Stimulated activated CD4-positive, alpha-beta T cell treated with anti-CD3 and anti-CD28 coated beads, TNF-alpha, amount 100 ng/mL, for 4 hours (primary cell): ENCODE measurements at places on chromosomes 6 and 20.

GRCh38 chr20:19348582-19348981 is 136.1 kb downstream of the SLC24A3 start:
- no peak for DNase-seq

- DNase-seq = no peak
Measured at GRCh38 chr20:8400486-8400885, 268.4 kb downstream of the PLCB1 start.

- no peak for DNase-seq
Measured at GRCh38 chr6:2725999-2726567, 24.6 kb downstream of the MYLK4 start.

DNA sequence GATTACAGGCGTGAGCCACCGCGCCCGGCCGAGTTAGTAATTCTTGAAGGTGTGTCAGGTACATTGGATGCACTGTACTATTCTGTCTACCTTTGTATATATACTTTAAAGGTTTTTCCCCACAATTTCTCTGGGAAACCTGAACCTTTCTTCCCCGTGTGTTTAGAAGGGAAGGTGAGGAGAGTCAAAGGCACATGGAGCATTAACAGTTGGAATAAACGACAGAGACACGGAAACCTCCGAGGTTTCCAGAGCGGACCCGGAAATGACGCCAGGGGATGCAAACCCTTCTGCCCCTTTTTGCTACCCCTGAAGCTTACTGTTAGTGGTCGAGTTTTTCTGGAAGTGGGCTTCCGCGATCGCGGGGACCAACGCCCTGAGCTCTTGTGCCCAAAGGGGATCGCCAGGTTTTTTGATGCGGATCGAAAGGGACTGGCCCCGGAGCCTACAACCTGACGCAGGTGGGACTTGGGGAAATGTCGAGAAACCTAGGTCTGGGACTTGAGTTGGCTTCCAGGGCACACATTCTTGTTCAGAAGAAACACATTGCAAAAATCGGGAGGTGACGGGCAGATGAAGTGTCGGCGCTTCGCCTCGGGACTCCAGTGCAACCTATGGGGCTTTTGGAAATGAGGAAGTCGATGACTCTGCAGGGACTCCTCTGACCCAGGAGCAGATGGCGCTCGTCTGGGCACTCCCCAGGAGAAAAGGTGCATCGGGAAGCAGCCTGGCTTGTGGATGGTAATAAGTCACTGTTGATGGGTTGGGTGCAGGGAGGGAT is 218.2 kb downstream of the OR2B2 start:
- no peak for DNase-seq

GRCh38 chr6:90000864-90001731 is 106.8 kb downstream of the GJA10 start:
- no peak for DNase-seq

GRCh38 chr6:75882734-75883133 is 133.7 kb downstream of the MYO6 start:
- DNase-seq = no peak

DNA sequence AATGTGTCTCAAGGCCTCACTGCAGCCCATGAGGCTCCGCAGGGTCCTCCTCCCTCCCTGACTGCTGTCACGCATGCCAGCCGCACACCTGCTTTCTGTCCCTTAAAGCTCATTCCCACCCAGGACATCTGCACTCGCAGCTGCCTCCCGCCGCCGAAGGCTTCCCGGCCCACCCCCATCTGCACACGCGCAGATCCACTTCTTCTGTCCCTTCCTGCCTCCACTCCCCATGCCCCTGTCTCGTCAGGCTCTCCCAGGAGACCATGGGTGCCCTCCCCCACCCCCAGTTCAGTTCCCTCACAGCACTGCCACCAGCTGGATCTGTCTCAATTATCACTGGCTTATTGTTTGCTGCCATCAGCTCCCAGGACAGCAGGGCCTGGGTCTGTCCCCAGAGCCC is 63.0 kb downstream of the RIPOR3 start:
- no peak for DNase-seq

DNA sequence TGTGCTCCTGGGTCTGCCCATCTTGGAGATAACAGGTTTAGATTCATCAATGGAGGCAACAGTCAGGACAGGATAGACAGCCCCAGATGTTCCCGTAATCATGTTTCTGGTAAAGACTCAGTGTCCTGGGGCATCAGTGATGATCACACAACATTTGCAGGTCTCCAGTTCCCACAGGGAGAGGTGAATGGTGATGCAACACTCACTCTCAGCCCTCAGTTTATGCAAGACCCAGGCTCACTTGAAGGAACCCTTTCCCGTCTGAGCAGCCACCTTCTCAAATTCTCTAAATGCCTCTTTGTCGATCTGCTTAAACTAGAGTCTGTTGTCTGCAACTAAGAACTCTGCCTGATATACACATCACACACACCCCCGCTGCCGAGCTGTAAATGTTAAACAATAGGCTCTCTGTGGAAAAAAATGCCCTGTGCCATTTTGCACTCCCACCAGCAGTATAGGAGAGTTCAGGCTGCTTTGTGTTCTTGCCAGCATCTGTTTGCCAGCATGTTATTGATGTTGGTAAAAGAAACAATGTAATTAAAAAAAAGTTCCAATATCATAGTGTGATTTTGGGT is 30.1 kb upstream of the SCP2D1 start:
- no peak for DNase-seq

GRCh38 chr6:111201764-111202163 is 114.5 kb downstream of the SLC16A10 start:
- no peak for DNase-seq

- no peak for DNase-seq
Measured at GRCh38 chr20:48704761-48705160, 123.0 kb downstream of the PREX1 start.

GRCh38 chr6:4360920-4361319 is 225.5 kb upstream of the ECI2 start:
- DNase-seq = no peak

DNA sequence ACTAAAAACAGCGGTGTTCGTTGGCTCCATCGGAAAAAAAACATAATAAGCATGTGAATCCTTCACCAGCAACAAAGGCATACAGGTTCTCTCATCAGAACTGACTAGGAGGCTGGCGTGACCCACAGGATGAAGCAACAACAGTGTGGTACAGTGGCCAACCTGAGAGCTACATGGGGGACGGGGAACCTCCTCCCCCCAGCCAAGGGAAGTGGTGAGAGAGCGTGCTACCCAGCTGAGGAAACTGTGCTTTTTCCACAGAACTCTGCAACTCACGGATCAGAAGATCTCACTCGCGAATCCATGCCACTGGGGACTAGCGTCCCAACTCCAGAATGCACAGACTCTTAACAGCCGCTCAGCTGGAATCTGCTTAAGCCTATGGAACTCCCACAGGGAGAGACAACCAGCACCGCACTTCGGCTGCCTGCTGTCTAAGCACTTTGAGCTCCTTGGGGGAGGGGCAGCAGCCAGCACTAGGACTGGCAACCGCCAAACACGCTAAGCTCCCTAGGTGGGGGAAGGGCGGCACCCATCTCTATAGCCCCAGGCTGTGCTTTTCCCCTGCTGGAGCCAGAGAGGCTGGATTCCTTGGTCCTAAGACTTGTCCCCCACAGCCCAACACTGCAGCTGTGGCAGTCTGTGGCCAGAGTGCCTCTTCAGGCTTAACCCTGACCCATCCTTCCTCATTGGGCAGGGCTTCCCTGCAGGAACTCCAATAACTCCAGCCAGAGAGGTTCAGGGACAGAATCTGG is 538.3 kb upstream of the BTBD3 start:
- DNase-seq = no peak

DNA sequence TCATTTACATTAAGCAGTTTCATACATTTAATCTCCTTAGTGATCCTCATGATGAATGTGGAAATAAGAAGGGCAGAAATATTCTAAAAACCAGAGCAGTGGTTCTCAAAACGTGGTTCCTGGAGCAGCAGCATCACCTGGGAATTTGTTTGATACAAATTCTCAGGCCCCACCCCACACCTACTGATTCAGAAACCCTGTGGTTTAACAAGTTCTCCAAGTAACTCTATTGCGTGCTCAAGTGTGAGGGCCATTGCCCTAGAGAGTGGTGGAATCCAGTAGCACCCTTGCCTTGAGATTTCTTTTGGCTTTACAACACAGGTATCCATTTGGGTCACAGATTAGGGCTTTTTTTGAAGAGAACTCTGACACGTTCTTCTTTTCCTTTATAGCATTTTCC is 354.6 kb upstream of the FLRT3 start:
- DNase-seq = no peak

- DNase-seq = peak; percentile 81
Measured at GRCh38 chr6:159761873-159762680, at the start of gene ACAT2. TSS of gene ACAT2 (plus strand) at chr6:159762045. CDS start at chr6:159762088, 43 bp downstream.

DNA sequence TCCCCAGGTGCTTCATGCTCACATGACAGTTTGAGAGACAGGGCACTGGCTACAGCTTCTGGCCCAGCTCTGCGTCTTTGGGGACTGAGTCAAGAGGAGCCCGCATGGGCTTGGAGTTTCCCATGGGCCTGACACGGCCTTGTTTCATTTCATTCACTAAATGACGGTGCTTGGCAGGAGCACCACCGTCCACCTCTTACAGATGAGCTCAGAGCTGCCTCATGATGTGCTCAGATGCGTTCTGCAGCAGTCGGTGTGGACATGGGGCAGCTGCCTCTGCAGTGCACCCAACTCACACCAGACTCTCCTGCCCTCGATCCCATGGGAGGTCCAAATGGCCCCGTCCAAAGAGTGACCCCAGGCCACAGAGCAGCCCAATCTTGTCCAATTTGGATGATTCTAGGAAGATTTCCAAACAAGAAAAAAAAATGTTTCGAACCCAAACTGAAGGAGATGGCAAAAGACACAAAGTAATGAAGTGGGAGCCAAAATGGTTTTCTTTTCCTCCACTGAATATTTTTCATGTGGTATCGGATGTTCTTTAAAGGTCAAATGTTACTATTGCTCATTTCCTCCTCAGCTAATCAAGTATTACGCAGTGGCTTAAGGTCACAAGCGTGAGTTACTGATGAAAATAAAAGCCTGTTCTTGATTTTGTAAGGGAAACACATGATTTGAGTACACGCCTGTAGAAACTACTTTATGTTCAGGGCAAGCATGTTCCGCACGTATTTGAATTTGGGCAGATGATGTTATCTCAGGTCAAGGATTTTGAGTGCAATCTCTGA is 524.2 kb downstream of the CDH26 start:
- no peak for DNase-seq

- DNase-seq = no peak
Measured at GRCh38 chr6:80439721-80440470, 333.4 kb downstream of the BCKDHB start.

- no peak for DNase-seq
Measured at GRCh38 chr6:113824411-113824810, 32.7 kb upstream of the MARCKS start.

DNA sequence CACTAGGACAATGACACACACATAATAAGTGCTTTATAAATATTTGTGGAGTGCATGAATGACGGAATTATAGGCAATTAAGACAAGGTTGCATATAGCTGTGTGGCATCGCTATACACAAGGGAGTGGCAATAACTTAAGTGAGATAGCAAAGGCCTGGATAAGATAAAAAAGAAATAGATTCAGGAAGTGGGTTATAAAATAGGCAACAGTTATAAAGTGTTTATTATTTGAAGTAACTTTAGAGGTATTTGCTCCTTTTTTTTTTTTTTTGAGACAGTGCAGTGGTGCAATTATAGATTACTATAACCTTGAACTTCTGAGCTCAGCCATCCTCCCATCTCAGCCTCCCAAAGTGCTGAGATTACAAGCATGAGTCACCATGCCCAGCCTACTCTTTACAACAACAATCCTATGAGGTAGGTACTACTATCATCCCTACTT is 75.9 kb upstream of the LOC128125822 start:
- no peak for DNase-seq

DNA sequence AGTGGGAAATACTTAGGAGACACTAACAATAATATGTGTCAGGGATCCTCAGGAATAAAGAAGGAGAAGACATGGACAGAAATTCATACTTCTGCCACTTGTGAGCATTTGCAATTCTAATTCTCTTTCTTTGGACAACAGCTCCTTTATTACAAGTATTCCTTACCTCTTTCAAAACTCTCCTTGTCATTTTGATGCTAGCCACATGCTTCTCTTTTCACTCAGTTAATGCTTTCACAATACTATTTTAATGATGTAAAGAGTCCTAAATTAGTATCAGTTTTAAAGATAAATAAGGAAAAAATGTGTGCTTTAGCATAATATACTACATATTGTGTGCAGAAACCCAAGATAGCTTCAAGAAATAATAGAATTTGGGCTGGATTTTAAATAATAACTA is 62.5 kb downstream of the AHI1 start:
- DNase-seq = no peak

GRCh38 chr6:132830334-132830751 is 16.0 kb downstream of the RPS12 start:
- no peak for DNase-seq

GRCh38 chr6:19836799-19837510 is at the start of gene ID4:
TSS of gene ID4 (plus strand) at chr6:19837370. CDS start at chr6:19837755, 385 bp downstream.
- no peak for DNase-seq

- DNase-seq = no peak
Measured at GRCh38 chr6:27593861-27594260, 121.0 kb upstream of the ZNF184 start.

DNA sequence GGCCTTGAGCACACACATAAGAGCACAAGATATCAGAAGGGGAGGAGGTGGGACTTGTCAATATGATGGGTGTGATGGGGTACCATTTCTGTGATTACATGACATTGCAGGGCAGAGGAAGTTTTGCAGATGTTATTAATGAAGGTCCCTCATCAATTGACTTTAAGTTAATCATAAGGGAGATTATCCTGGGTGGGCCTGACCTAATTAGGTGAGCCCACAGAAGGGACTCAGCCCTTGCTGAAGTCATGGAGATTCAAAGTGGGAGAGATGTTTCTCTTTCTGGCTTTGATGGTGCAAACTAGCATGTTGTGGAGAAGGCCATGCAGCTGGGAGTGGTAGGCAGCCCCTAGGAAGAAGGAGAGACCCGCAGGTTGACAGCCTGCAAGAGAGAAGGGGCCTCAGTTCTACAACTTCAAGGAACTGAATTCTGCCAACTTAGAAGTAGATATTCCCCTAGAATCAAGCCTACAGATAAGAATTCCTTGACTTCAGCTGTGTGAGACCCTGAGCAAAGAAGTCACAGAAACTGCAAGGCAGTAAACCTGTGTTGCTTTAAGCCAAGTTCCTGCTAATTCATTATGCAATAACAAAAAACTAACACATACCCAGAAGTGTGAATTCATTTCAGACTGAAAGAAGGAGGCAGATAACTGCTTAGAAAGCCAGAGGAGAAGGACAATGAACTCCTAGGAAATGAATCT is 131.3 kb downstream of the LRFN2 start:
- DNase-seq = no peak

GRCh38 chr6:87164506-87164905 is 9.1 kb downstream of the ZNF292 start:
- no peak for DNase-seq

- no peak for DNase-seq
Measured at GRCh38 chr6:29071831-29072723, 15.0 kb downstream of the OR2B3 start.
